ENCODE measurements at places on chromosomes 2 and 18. TPM values are rescaled to one million over a fixed set of nuclear protein-coding genes. Genes with fewer than 3 reads are reported as not detected.

COA5 gene
- 39.0 TPM for polyA plus RNA-seq

BMPR2 gene
- 2.0 TPM for polyA plus RNA-seq

CFAP65 gene
- polyA plus RNA-seq, result not detected

CCDC68 gene
- not detected for polyA plus RNA-seq

GALNT14 gene
- polyA plus RNA-seq, result 0.33 TPM

RNF144A gene
- polyA plus RNA-seq, result 0.38 TPM

SP100 gene
- polyA plus RNA-seq, result 40.0 TPM

DOK6 gene
- polyA plus RNA-seq, result not detected

FIGN gene
- polyA plus RNA-seq, result not detected

DNPEP gene
- polyA plus RNA-seq, result 83.1 TPM

DSG4 gene
- polyA plus RNA-seq, result not detected

SPDYA gene
- not detected for polyA plus RNA-seq

DSC2 gene
- polyA plus RNA-seq, result 3.2 TPM

DNAH7 gene
- not detected for polyA plus RNA-seq

DLX2 gene
- not detected for polyA plus RNA-seq

MAP3K19 gene
- not detected for polyA plus RNA-seq

CXCR2 gene
- polyA plus RNA-seq, result 33.5 TPM

NAT8 gene
- polyA plus RNA-seq, result not detected

ARMC9 gene
- 0.27 TPM for polyA plus RNA-seq

FBXO15 gene
- not detected for polyA plus RNA-seq

SP3 gene
- 66.2 TPM for polyA plus RNA-seq

GAL3ST2 gene
- polyA plus RNA-seq, result not detected

PARD6G gene
- polyA plus RNA-seq, result not detected

UCN gene
- 0.39 TPM for polyA plus RNA-seq

MYO5B gene
- not detected for polyA plus RNA-seq

FRZB gene
- polyA plus RNA-seq, result not detected

TNFRSF11A gene
- 0.67 TPM for polyA plus RNA-seq

AGXT gene
- not detected for polyA plus RNA-seq

CROCC2 gene
- polyA plus RNA-seq, result not detected

Measured in CD14-positive monocyte (primary cell).